ENCODE measurements at places on chromosomes 5 and 9. TPM values are rescaled to one million over a fixed set of nuclear protein-coding genes. Genes with fewer than 3 reads are reported as not detected.

Gene CER1
- not detected for total RNA-seq

Gene SLC2A6
- 2.3 TPM for total RNA-seq

Gene LCN9
- total RNA-seq: 2.4 TPM

Gene GABRA6
- not detected for total RNA-seq

Gene KLHL9
- total RNA-seq: 33.5 TPM

Gene PCAT7
- total RNA-seq: 19.9 TPM

- H3K27ac ChIP-seq: no peak overlapping the region
- no peaks in the 10 kb centered on the region for H3K27me3 ChIP-seq
- no peaks in the 10 kb centered on the region for H3K4me1 ChIP-seq
- no peak overlapping the region for H3K4me3 ChIP-seq
- DNase-seq: no peak
Measured at GRCh38 chr5:170290498-170290897, 7.1 kb downstream of the LCP2 start.

DNA sequence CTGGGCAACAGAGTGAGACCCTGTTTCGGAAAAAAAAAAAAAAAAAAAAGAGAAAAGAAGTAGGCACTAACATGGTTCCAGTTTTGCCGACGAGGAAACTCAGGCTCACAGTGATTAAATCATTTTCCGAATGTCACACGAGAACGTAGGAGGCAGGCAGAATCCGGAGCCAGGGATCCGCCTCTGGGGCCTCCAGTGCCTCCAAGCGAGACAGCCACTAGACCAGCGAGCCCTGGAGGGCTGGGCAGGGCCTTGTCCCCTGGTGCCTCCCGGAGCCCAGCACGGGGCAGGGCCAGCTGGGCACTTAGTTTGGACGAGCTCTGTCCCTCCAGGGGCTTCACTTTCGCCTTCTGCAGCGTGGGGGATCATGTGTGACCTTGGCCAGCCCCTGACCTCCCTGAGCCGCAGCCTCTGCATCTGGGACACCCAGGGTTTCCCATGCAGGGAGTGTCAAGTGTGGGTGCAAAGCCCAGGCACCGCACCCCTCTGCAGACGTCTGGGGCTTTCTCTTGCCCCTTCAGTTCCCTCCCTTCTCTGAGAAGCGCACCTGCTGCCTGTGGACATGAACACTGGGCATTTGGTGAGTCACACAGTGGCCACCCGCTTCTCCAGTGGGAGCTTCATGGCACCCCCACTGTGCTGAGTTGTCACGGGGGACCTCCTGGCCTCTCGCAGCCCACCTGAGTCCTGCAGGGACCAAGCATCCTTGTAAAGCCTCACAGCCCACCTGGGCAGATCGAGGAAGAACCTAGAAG is 80.3 kb downstream of the RXRA start:
- no peak overlapping the region for H3K27ac ChIP-seq
- H3K4me1 ChIP-seq: peaks cover 8% of the 10 kb centered on the region
- H3K4me3 ChIP-seq: no peak overlapping the region

DNA sequence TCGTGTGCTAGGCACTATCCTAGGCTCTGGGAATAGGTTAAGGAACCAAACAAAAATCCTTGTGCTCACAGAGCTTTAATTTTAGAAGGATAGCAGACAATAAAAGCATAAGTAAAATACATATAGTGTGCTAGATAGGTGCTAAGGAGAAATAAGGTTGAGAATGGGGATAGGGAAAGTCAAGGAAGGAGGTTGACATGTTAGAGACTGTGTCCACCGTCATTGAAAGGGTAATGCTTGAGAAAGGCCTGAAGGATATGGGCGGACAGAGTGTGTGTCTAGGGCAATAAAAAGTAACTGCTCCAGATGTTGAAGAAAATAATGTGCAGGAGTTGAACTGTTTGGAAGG is 482 bp upstream of the TDRD7 start:
- H3K36me3 ChIP-seq: no peaks in the 10 kb centered on the region
- H3K4me1 ChIP-seq: peaks cover 15% of the 10 kb centered on the region
- no peak for DNase-seq
- H3K27ac ChIP-seq: no peak overlapping the region
- peak overlapping the region; percentile 68 for H3K4me3 ChIP-seq

- no peaks in the 10 kb centered on the region for H3K27me3 ChIP-seq
- DNase-seq: no peak
- no peaks in the 10 kb centered on the region for H3K4me1 ChIP-seq
- no peak overlapping the region for H3K27ac ChIP-seq
Measured at GRCh38 chr5:155631116-155631515, 617.6 kb downstream of the KIF4B start.

DNA sequence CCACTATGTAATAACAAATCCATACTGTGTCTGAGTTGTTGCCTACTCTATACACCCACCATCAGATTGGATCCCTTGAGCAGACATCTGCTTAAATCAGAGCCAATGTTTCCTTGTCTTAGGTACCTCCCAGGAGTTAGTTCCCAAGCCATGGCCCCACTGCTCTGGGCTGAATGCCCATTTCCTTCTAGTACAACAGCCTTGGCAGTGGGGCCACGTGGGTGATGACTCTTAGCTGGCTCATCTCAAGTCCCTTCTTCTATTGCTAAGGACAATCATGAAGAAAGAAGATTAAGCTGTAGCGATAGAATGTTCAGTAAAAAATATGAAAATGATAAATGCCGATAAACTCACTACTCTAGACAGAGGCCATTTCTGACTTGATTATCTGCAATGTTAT is 16.6 kb downstream of the PTGR1 start:
- DNase-seq: no peak
- H3K36me3 ChIP-seq: peaks cover 8% of the 10 kb centered on the region
- no peak overlapping the region for H3K4me3 ChIP-seq
- no peak overlapping the region for H3K27ac ChIP-seq

DNA sequence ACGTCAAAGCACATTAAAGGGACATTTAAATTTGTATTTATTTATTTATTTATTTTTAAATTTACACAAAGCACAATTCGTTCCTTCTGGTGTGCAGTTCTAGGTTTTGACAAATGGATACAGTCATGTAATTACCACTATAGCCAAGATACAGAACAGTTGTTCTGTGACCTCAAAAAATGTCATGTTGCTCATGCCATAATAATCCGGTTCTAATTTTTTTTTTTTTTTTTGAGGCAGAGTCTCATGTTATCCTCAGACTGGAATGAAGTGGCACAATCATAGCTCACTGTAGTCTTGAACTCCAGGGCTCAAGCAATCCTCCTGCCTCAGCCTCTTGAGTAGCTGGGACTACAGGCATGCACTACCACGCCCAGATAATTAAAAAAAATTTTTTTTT is 7.8 kb downstream of the IGFBPL1 start:
- no peak overlapping the region for H3K27ac ChIP-seq
- H3K36me3 ChIP-seq: no peaks in the 10 kb centered on the region
- DNase-seq: no peak
- peaks cover 27% of the 10 kb centered on the region for H3K27me3 ChIP-seq
- peaks cover 67% of the 10 kb centered on the region for H3K4me1 ChIP-seq

- peaks cover 21% of the 10 kb centered on the region for H3K4me1 ChIP-seq
- H3K27me3 ChIP-seq: peaks cover 7% of the 10 kb centered on the region
- peak within 1 kb of the TSS; percentile 76 for H3K27ac ChIP-seq
- DNase-seq: peak; percentile 86
- no peaks in the 10 kb centered on the region for H3K36me3 ChIP-seq
- H3K4me3 ChIP-seq: peak within 1 kb of the TSS; percentile 92
Measured at GRCh38 chr5:50666261-50667022, at the start of gene PARP8. TSS of gene PARP8 (plus strand) at chr5:50666637. CDS start at chr5:50667096, 459 bp downstream.

GRCh38 chr9:92669527-92669889 is 423 bp downstream of the IPPK start:
- H3K27me3 ChIP-seq: no peaks in the 10 kb centered on the region
- peak overlapping the region; percentile 83 for H3K4me3 ChIP-seq
- DNase-seq: peak; percentile 55
- peaks cover 10% of the 10 kb centered on the region for H3K4me1 ChIP-seq
- H3K36me3 ChIP-seq: no peaks in the 10 kb centered on the region

DNA sequence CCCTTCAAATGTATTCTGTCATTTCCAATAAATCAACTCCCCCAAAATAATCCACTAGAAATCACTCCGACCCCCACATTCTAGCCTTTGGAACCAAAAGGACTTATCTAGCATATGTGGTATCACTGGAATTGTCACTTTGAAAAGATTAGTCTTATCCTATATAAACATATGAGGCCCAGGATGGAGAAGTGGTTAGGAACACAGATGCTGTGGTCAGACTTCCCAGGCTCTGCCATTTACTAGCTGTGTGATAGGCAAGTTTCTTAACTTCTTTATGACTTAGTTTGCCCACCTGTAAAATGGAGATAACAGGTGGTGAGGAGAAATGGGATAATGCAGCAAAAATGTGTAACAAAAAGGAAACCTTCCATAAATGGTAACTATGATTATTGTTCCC is 62.0 kb upstream of the GLRX start:
- H3K27me3 ChIP-seq: no peaks in the 10 kb centered on the region
- H3K4me3 ChIP-seq: no peak overlapping the region
- peaks cover 6% of the 10 kb centered on the region for H3K4me1 ChIP-seq
- H3K27ac ChIP-seq: no peak overlapping the region

GRCh38 chr5:35884191-35884769 is 27.6 kb downstream of the IL7R start:
- no peak overlapping the region for H3K27ac ChIP-seq
- no peaks in the 10 kb centered on the region for H3K4me1 ChIP-seq
- no peak for DNase-seq
- no peaks in the 10 kb centered on the region for H3K36me3 ChIP-seq
- no peaks in the 10 kb centered on the region for H3K27me3 ChIP-seq

DNA sequence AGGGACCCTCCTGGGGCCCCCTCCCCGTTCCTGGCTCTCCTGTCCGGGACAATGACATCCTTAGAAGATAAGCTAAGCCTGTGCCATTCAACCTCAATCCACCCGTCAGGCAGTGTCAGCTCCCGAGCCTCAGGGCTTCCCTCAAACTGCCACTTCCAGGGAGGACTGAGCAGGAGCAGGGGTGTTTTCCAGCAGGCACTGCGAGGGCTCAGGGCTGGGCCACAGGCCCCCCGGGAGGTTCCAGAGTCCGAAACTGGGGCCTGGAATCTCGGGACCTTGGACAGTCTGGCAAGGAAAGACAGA is 26.2 kb downstream of the LHX3 start:
- no peak overlapping the region for H3K4me3 ChIP-seq
- no peak overlapping the region for H3K27ac ChIP-seq
- H3K27me3 ChIP-seq: no peaks in the 10 kb centered on the region
- no peaks in the 10 kb centered on the region for H3K36me3 ChIP-seq
- H3K4me1 ChIP-seq: peaks cover 29% of the 10 kb centered on the region
